ENCODE measurements at places on chromosomes 7 and 10.

GRCh38 chr10:28600056-28600455 is 67.1 kb downstream of the WAC start:
- DNase-seq = no peak

DNA sequence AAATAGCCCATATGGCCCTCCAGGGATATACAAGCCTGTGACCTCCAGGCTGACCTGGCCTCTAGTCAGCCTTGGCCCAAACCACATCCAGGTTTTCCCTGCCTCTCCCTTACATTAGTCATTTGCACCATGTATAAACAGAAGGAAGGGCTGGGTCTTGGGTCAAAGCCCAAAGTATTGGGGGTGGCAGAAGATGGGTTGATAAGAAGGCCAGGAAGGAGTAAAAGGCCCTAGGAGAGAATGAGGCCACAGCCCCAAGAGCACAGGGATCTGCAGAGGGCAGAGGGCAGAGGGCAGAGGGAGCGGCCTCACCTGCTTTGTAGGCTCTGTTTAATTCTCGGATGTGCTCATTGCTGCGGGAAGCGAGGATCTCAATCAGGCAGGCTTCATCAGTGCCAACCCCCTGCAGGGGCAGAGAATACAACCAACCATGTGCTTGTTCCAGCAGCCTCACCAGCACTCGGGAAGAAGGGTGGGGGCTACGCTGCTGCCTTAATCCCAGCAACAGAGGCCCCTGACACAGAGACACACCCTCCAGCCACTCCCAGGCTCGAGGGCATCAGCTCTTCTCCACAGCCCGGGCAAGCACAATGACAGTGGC is 31.3 kb downstream of the PLAC9 start:
- no peak for DNase-seq

DNA sequence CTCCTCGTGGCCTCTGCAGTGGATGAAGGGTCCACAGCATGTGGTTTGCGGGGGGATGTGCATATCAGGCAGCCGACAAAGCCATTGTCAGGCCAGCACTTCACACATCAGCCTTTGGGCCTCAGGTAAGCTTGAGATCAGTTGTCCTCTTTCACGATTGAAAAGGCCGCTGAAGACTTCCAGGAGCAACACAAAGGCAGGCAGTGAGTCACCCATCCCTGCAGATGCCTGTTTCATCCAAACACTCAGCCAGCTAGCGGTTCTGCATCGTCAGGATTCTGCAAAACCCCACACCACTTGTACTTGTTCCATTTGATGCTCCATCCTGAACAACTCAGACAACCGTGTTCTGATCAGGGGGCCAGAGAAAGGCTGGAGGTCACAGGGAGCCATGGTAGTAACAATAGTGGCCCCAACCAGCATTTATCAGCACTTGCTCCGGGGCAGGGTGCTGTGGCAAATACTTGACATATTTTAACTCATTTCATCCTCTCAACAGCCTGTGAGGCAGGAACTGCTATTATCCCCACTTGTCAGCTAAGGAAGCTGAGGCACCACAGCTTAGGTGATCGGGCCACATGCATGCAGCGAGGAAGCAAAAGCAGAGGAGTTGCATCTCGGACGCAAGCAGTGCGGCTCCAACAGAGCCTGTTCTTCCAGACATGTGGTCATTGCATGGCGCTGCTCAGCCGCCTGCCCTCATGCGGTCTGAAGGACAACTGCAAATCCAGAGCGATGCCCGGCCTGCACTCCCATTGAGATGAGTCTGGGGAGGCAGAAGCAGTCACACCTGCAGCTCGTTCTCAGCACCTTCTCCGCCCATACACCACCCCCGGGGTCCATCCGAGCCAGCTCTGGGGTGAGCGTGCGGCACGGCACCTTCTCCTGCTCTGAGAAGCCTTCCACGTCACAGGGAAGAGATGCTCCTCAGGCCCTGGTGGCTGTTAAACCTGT is 144.9 kb downstream of the PAXIP1 start:
- no peak for DNase-seq

DNA sequence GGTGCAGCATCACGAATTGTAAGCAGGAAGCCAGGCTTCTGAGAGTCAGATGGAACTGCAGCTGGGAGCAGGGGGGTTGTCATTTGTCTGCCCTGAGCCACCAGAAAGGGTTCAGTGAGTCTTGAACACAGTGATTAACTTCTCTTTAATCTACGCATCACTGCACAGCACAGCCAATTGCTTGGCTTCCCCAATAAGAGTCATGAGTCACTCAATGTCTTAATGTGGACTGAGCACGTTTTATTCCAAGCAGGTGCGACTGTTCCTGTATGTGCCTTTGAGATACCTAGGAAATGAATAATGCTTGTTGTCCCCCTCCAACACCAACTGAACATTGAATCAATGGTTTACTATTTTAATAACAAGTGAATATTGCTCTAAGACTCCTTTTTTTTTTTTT is 26.0 kb upstream of the PLEKHA1 start:
- no peak for DNase-seq

- DNase-seq = no peak
Measured at GRCh38 chr7:88202278-88202677, 17.6 kb downstream of the SRI start.

DNA sequence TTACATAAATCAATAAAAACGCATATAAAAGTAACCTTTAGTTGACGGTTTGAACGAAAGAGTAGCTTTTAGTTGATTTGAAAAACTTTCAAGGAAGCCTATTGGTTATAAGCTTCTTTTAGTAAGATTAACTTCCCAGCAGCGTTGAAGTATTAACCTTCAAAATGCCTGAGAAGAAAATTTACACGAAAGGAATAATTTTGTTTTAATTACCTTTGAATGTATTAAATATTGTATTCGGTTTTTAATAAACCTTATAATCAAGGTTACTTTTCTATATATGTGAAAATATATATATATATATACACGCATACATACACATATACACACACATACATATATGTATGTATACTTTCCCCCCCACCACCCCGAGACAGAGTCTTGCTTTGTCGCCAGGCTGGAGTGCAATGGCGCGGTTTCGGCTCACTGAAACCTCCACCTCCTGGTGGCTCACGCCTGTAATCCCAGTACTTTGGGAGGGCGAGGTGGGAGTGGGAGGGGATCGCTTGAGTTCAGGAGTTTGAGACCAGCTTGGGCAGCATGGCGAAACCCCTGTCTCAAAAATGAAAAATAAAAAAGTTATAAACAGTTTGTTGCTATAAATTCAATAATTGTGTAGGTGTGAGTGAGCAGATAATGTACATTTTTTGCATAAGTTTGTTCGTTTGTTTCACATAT is 57.6 kb upstream of the EZH2 start:
- DNase-seq = peak; percentile 71

- DNase-seq = no peak
Measured at GRCh38 chr7:47226696-47227095, 355.2 kb downstream of the TNS3 start.

DNA sequence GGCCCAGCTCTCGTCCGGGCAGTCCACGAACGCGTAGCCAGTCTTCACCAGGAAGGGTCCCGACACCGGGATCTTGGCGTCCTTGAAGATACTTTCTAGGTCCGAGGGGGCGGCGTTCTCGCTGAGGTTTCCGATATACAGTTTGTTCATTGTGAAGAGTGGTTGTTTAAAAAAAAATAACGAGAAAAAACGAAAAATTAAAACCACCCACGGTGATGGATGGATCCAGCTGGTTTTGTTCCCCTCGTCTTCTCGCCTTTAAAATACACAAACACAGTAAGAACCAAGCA is 385 bp downstream of the IGF2BP3 start:
- DNase-seq = no peak

DNA sequence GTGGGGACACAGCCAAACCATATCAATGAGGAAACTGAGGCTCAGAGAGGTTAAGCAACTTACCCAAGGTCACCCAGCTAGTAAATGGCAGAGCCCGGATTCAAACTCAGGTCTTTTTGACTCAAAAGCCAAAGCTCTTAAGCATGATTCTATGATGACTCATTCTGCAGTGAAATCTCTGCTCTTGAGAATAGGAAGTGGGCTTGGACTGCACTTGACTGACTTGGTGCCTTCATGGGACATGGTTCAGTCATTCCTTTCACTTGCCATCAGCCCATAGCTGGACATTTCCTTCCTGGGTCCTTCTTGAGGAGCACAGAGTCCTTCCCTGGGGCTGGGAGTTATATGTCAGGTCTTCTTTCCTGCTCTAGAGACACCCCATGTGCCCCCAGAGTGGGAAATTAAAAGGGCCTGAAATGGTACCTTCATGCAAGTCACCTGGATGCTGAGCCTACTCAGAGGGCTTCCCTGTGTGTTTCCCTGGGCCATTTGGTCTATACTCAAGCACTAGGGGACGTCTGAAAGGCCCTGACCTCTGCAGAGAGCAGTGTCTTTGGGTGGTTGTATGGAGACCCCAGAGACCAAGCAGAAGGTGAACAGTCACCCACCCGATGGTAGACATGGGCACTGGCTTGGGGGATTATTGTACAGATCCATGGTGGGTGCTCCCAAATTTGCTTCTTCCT is 62.4 kb upstream of the SDK1 start:
- no peak for DNase-seq

GRCh38 chr10:100174699-100175677 is 10.8 kb downstream of the ERLIN1 start:
- no peak for DNase-seq

DNA sequence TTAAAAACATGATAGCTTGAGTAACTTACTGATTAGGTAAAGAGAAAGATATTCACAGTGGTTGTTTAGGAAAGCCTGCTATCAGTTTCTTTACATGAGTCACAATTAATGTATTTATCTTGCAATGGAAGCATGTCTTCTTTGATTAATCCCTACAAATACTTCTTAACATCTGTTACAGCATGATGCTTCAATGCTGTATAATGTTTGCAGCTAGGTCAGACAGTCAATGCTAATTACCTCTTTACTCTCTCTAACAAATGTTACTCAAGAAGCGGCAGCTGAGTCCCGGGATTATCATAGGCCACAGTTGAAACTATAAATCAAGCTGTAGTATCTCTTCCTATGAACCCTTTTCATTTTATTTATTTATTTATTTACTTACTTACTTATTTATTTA is 33.2 kb downstream of the ACBD5 start:
- DNase-seq = no peak

GRCh38 chr7:127996253-127997071 is 34.8 kb downstream of the LRRC4 start:
- no peak for DNase-seq

GRCh38 chr7:69285854-69286253 is 312.4 kb upstream of the AUTS2 start:
- no peak for DNase-seq

GRCh38 chr10:59865101-59865500 is 41.3 kb downstream of the CCDC6 start:
- peak; percentile 75 for DNase-seq

- no peak for DNase-seq
Measured at GRCh38 chr10:29438271-29438670, 149.4 kb downstream of the LYZL1 start.

DNA sequence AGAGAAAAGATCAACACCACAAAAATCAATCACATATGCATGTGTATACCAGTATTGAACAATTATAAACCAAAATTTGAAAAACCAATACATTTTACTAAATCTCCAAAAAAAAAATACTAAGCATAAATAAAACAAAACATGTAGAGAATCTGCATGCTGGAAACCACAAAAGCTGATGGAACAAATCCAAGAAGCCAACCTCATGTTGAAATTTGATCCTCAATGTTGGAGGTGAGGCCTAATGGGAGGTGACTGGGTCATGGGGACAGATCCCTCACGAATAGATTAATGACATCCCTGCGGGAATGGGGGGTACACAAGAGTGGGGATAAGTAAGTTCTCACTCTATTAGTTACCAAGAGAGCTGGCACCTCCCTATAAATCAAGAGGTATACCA is 82.5 kb downstream of the OAT start:
- no peak for DNase-seq

DNA sequence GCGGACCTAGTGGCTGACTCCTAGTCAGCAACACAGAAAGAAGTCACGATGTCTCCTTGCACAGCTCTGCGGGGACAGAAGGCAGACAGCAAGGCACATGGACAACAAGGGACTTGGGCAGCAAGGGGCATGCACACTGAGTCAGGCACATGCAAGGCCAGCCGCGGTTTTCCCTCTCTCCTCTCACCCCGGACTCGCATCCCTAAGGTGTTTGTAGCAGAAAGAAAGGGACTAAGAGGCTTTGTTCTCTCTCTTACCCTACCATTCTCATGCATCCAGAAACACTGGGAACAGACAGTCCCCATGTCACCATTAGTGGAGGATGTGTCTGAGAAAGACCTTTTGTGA is 193.3 kb upstream of the PHF14 start:
- no peak for DNase-seq

- no peak for DNase-seq
Measured at GRCh38 chr7:151306374-151306773, 35.2 kb upstream of the NUB1 start.

DNA sequence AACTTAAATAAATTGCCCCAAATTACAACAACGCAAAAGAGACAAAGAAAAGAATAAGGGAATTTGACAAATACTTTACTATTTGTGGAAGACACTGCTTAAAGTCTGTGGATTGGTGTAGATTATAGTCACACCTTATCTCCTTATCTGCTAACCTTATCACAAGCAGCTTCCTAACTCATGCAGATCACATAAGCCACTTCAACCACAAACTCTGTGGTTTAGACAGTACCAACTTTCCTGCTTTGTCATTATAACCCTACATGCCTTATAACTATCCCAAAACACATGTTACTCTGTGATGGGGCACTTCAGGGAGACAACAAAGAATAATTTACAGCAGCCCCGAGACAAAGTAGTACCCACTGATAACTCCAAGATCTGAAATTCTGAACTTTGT is 41.5 kb upstream of the PPP3CB start:
- DNase-seq = no peak

GRCh38 chr10:17006631-17007417 is 122.8 kb downstream of the CUBN start:
- DNase-seq = no peak

GRCh38 chr10:32031424-32031823 is 24.8 kb downstream of the KIF5B start:
- DNase-seq = no peak

DNA sequence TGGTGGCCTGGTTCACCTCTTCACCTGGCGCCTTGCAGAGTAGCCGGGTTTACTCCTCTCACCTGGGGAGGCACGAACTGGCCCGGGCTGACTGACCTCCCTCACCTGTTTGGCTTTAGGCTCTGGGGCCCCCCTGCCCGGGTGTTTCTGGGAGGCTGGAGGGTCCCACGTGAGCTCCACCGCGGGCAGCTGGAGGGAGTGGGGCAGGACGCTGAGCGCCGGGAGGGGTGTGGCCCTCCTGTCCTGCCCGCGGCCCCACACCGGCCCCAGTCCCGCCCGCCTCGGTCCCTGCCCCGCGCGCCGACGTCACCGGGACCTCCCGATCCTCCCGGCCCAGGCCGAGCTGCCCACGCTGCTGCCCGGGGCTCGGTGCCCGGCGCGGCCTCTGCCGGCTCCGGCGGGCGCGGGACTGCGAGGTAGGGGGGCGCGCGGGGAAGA is at the start of gene AMZ1:
TSS of gene AMZ1 (plus strand) at position 322 of the 438 bp plus-strand sequence. CDS start 12,250 bp downstream, outside the sequence.
- no peak for DNase-seq

- no peak for DNase-seq
Measured at GRCh38 chr7:6530626-6531491, 20.4 kb downstream of the GRID2IP start.

DNA sequence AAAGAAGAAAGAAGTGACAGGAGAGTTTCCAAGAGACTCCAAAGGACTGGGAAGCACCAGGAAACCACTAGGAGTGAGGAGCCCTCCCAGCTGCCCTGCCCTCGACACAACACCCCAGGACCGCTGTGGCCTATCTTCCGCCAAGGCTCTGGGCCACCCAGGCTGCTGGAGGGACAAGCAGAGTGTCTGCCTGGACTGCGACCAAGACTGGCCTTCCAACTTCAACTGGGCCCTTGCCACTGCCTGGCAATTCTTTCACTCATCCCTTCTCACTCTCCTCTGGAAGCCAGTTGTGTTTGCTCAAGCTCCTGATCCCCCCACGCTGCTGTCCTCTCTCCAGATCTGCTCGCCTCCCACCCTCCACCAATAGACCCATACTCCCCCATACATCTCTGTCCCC is 10.2 kb downstream of the KIAA1549 start:
- DNase-seq = no peak

Data from RWPE2 (cell line).